ENCODE measurements at places on chromosomes 12 and 14.

DNA sequence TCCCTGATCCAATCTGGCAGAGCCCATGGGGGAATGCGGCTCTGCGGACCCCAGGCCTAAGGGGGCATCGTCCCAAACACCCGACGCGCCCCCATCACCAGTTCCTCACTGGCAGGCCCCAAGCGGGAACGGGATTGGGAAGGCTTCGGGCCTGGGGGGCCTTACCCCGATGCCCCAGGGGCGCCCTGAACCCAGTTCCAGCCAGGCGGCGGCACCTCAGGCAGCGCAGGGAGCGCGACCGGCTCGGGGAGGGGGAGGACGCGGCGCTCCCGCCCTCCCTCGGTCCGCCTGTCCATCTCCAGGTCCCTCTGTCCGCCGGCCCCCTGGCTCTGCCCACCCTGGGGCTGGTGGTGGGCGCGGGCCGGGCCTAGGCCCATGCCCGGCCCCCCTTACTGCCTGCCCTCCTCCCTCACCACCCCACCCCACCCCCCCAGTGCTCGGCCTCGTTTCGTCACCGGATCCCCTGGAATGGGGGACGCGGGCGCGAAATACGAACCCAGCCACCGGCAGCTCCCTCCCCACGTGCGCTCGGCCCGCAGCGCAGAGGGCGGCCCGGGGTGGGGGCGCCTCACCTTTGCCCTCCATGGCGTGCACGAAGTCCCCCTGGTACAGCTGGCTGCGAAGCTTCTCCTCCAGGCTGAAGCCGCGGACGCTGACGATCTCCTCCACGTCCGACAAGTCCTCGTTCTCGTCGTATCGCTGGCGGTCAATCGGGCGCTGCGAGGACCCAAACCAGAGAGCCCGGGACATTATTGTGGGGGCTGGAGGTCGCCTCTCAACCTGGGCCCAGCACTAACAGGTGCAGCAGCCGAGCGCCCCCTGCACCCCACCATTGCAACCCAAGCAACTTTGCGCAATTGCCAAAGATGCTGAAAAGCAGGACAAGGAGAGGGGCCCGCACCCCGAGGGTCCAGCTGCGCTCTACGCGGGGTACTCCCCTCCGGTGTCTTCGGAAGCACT is 2.3 kb downstream of the KDM2B start:
- peaks cover 12% of the 10 kb centered on the region for H3K4me1 ChIP-seq
- no peaks in the 10 kb centered on the region for H3K27me3 ChIP-seq

- DNase-seq, result no peak
- H3K4me3 ChIP-seq, result no peak overlapping the region
- no peaks in the 10 kb centered on the region for H3K27me3 ChIP-seq
- no peak overlapping the region for H3K27ac ChIP-seq
- no peaks in the 10 kb centered on the region for H3K36me3 ChIP-seq
Measured at GRCh38 chr14:61262082-61262481, 19.1 kb downstream of the TMEM30B start.

DNA sequence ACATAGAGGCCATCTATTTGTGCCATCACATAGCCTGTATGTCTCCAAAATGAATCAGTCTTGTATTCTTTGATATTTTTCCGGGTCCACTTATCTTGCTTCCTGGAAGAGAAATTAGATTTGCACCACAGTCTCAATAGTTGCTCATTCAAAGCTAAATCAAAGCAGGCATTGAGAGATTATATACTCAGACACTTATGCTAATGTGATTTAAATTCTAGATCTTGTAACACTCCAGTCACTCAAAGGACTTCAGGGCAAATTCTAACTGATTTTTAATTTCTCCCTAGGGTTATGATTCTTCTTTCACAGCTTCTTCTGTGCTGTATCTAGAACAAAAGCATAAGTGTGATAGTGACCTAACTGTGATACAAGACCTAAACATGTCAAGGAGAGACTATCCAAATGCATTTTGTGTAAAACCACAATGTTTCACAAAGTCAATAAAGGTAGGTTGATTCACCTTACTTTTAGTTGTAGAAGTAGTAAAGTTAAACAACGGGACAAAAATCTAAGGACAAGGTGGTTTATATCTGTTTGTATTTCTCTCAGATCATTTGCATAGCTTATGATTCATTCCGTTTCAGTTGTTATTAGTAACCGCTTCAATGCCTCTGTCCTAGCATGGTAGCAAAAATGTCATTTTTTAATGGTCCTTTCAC is 26.8 kb downstream of the PLBD1 start:
- H3K4me1 ChIP-seq, result no peaks in the 10 kb centered on the region
- DNase-seq, result no peak
- no peaks in the 10 kb centered on the region for H3K27me3 ChIP-seq
- H3K4me3 ChIP-seq, result no peak overlapping the region
- H3K27ac ChIP-seq, result no peak overlapping the region

- H3K4me1 ChIP-seq, result no peaks in the 10 kb centered on the region
- no peaks in the 10 kb centered on the region for H3K27me3 ChIP-seq
- H3K4me3 ChIP-seq, result no peak overlapping the region
- no peak overlapping the region for H3K27ac ChIP-seq
Measured at GRCh38 chr12:69598174-69598753, 12.4 kb downstream of the LRRC10 start.

GRCh38 chr14:100708425-100709288 is 18.0 kb upstream of the DLK1 start:
- DNase-seq, result peak; percentile 87
- no peaks in the 10 kb centered on the region for H3K4me1 ChIP-seq
- no peaks in the 10 kb centered on the region for H3K27me3 ChIP-seq
- no peak overlapping the region for H3K4me3 ChIP-seq
- H3K36me3 ChIP-seq, result no peaks in the 10 kb centered on the region

- no peaks in the 10 kb centered on the region for H3K27me3 ChIP-seq
- H3K4me3 ChIP-seq, result peak overlapping the region; percentile 94
- peaks cover 3% of the 10 kb centered on the region for H3K4me1 ChIP-seq
- H3K27ac ChIP-seq, result no peak overlapping the region
Measured at GRCh38 chr12:112126000-112126438, 659 bp downstream of the TRAFD1 start.

DNA sequence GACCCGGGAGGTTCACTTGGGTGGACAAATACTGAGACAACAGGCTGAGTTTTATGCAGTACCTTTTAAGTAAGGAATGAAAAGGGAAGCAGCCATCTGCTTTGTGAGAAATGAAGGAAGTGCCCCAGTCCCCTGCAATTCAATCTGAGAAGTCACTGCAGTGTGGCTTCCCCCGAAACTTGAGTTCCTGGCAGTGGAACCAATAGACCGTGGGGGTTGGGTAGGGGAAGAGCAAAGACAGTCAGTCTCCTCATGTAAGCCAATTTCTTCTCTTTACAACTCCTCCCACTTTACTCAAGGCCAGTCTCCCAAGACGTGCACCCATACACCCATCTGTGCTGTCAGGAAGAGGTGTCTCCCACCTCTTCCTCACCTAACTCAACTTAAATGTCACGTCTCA is 206.5 kb downstream of the BCAT1 start:
- no peaks in the 10 kb centered on the region for H3K36me3 ChIP-seq
- DNase-seq, result peak; percentile 27
- no peaks in the 10 kb centered on the region for H3K27me3 ChIP-seq

DNA sequence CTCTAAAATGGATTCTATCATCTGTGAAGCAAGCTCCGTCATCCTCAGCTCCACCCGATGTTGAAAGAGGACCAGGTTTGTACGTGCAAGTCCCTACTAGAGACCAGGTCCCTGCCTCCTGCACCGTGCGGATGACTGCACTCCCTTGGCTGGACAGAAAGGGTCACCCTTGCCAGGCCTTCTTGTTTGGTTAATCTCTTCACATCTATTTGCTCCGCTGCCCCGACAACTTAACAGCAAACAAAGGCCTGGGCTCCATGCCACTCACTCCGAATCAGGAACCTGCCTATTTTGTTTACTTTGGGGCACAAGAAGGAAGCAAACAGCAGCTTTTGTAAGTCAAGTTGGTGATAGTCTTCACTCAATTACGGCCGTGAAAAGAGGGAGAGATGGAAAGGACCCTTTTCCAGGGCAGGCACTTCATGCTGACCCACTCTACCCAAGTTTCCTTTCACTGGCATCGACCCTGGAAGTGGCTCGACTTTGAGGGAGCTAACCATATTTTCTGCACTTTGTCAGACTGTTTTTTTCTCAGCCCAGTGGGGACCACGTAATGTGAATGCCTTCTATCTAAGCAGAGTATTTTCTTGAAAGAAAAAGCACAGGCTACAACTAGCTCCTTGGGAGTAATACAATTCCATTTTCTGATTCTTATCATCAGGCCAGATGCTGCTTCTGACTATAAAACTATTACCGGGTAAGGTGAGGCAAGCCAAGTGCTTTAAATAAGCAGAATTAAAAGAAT is 202.6 kb downstream of the FOXN3 start:
- no peak overlapping the region for H3K27ac ChIP-seq
- peak; percentile 22 for DNase-seq
- no peak overlapping the region for H3K4me3 ChIP-seq
- H3K36me3 ChIP-seq, result no peaks in the 10 kb centered on the region
- no peaks in the 10 kb centered on the region for H3K27me3 ChIP-seq
- H3K4me1 ChIP-seq, result no peaks in the 10 kb centered on the region

GRCh38 chr14:37034410-37035285 is 137.8 kb downstream of the SLC25A21 start:
- H3K36me3 ChIP-seq, result no peaks in the 10 kb centered on the region
- H3K4me1 ChIP-seq, result no peaks in the 10 kb centered on the region
- DNase-seq, result no peak
- no peak overlapping the region for H3K4me3 ChIP-seq
- no peak overlapping the region for H3K27ac ChIP-seq

DNA sequence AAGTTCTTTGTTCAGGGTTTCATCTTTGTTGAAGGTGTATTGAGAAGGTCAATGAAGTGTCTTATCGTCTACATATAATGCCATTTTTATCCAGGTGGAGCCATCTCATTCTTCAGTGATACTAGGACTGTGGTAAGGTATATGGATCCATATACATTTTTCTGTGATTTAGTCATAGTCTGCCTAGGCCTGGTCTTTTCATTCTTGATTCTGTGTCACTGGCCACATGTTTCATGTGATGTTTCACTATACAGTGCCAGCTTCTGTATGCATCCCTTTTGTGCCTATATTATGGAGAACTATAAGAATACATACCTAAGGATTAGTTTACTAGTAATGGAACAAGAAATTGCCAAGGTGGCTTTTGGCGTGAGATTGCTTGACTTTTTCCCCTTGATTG is 40.5 kb downstream of the VEZT start:
- no peak overlapping the region for H3K27ac ChIP-seq
- DNase-seq, result no peak
- no peaks in the 10 kb centered on the region for H3K4me1 ChIP-seq
- H3K36me3 ChIP-seq, result no peaks in the 10 kb centered on the region
- no peak overlapping the region for H3K4me3 ChIP-seq
- H3K27me3 ChIP-seq, result no peaks in the 10 kb centered on the region

- DNase-seq, result no peak
- H3K4me1 ChIP-seq, result no peaks in the 10 kb centered on the region
- H3K36me3 ChIP-seq, result no peaks in the 10 kb centered on the region
- no peaks in the 10 kb centered on the region for H3K27me3 ChIP-seq
- no peak overlapping the region for H3K27ac ChIP-seq
- H3K4me3 ChIP-seq, result no peak overlapping the region
Measured at GRCh38 chr12:25699454-25699853, 146.4 kb upstream of the LMNTD1 start.

DNA sequence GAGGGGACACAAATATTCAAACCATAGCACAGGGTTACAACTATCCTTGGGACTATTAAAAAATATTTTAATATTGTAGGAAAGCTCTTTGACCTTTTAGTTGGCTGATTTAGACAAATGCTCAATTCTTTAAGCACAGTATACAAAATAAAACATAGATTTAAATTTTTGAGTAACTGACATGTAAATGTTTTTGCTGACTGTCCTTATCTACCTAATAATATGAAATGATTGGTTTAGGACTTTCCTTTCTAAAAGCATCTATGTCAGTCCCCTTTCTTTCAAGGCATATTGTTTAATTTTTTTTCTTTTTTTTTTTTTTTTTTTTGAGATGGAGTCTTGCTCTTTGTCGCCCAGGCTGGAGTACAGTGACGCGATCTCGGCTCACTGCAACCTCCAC is 16.5 kb upstream of the OR6J1 start:
- no peaks in the 10 kb centered on the region for H3K36me3 ChIP-seq
- H3K4me3 ChIP-seq, result no peak overlapping the region
- no peaks in the 10 kb centered on the region for H3K4me1 ChIP-seq
- no peaks in the 10 kb centered on the region for H3K27me3 ChIP-seq
- H3K27ac ChIP-seq, result no peak overlapping the region

- no peaks in the 10 kb centered on the region for H3K36me3 ChIP-seq
- H3K4me3 ChIP-seq, result peak within 1 kb of the TSS; percentile 86
- H3K4me1 ChIP-seq, result peaks cover 3% of the 10 kb centered on the region
- no peak within 1 kb of the TSS for H3K27ac ChIP-seq
- DNase-seq, result peak; percentile 98
Measured at GRCh38 chr14:72893636-72894322, at the start of gene DPF3. DPF3 (minus strand) TSS chr14:72894101; CDS start chr14:72894088, 13 bp downstream.

All from mesendoderm (in vitro differentiated cells).